Central memory CD8-positive, alpha-beta T cell (primary cell): ENCODE measurements at places on chromosomes 6 and 20.

GRCh38 chr20:44080646-44081267, 106.2 kb downstream of the JPH2 start:
- peak; percentile 68 for DNase-seq

- no peak for DNase-seq
These were observed 119.7 kb downstream of the RTN4IP1 start for GRCh38 chr6:106509420-106510089.

DNA sequence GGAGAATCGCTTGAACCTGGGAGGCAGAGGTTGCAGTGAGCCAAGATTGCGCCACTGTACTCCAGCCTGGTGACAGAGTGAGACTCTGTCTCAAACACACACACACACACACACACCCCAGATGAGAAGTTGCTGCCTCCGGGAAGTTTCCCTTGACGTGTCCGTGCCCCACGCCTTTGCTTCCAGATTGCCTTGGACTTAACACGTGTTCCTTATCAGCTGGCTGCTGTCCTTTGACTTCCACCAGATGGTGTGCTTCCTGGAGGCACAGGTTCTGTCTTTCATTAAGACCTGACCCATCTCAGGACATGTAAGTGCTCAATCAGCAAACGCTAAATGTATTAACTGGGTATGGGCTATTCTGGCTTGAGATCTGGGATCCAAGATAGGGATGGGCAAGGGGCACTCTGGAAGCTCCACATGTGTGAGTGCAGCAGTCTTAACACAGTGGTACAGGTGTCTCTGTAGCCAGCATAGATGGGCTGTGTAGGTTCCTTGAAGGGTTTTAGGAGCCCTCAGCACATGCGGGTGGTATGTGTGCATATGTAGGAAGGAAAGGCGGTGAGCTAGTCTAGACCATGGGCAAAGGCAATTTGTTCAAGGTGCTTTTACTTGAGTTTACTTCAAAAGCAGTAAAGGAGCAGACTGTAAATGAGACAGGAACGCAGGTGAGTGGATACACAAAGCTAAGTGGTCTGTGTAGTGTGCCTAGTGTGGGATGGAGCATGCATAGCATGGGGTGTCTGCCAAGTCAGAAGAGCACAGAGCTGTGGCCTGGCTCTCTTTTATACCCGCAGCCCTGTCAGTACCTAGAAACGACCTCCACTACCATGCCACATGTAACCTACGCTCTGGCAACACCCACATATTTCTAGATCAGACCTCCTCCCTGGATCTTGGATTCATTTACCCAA, 11.6 kb downstream of the PIGT start:
- no peak for DNase-seq

DNA sequence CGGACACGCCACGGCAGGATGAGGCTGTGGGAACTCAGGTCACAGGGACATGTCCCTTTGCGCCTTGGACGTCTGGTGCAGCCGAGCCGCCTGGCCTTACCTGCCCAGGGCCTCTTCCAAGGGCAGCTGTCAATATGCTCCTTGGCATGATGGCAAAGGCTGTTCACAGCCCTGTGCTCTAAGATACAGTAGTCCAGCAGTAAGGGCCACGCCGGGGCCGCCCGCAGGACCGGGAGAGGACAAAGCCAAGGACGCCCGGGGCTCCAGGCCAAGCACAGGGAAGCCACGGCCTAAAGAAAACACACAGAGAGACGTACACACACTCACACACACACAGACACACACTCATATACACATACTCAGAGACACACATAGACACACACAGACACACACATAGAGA, 13.0 kb downstream of the FOXF2 start:
- no peak for DNase-seq

GRCh38 chr6:136977075-136977474, 55.0 kb downstream of the SLC35D3 start:
- DNase-seq = no peak
